Activated CD4-positive, alpha-beta T cell treated with anti-CD3 and anti-CD28 coated beads, Interleukin-2, amount 10 ng/mL, durations not matched to agents 24 days and 14 days (primary cell): ENCODE measurements at places on chromosomes 5 and 9. TPM values are rescaled to one million over a fixed set of nuclear protein-coding genes. Genes with fewer than 3 reads are reported as not detected.

- H3K36me3 ChIP-seq = no peaks in the 10 kb centered on the region
- H3K27me3 ChIP-seq = peaks cover 5% of the 10 kb centered on the region
- no peaks in the 10 kb centered on the region for H3K4me1 ChIP-seq
- no peak overlapping the region for H3K4me3 ChIP-seq
- DNase-seq = no peak
Measured at GRCh38 chr9:93730648-93731047, 154.3 kb downstream of the PHF2 start.

DNA sequence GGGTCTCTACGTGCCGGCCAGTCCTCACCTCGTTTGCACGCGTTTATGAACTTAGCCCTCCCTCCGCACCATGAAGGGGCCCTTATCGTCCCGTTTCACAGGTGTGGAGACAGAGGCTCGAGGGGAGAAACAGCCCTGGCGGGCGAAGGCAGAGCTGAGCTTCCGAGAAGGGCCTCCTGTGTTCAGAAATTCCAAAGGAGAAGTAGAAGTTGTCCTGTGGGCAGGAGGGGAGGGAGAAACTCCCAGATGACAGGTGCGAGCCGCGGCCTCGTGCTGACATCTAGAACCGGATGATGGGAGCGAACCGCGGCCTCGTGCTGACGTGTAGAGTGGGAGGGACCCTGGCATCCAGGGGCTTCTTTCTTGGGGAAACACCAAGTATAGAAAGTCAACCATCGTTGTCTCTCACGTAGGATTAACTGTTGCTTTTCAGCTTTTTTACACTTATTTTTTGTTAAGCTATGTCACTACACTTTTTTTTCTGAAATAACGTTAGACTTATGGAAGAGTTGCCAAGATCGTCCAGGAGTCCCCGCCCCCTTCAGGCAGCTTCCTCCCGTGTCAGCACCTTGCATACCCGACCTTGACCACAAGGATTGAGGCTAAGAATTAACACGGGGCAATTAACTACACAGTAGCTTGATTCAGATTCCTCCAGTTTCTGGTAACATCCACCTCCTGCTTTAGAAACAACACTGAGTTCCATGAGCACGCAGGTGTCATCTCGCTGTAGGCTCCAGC, 42.8 kb upstream of the NKD2 start:
- DNase-seq = peak; percentile 58
- H3K27me3 ChIP-seq = peaks cover 34% of the 10 kb centered on the region
- H3K4me1 ChIP-seq = peaks cover 48% of the 10 kb centered on the region
- no peaks in the 10 kb centered on the region for H3K36me3 ChIP-seq

GRCh38 chr5:72543365-72543764, 36.2 kb upstream of the ZNF366 start:
- no peaks in the 10 kb centered on the region for H3K4me1 ChIP-seq
- H3K36me3 ChIP-seq = no peaks in the 10 kb centered on the region
- H3K27ac ChIP-seq = no peak overlapping the region
- peaks cover 7% of the 10 kb centered on the region for H3K27me3 ChIP-seq

- peaks cover 6% of the 10 kb centered on the region for H3K27me3 ChIP-seq
- no peak overlapping the region for H3K4me3 ChIP-seq
- no peaks in the 10 kb centered on the region for H3K4me1 ChIP-seq
- no peaks in the 10 kb centered on the region for H3K36me3 ChIP-seq
- DNase-seq = no peak
Measured at GRCh38 chr5:87210743-87211142, 56.9 kb upstream of the RASA1 start.

DNA sequence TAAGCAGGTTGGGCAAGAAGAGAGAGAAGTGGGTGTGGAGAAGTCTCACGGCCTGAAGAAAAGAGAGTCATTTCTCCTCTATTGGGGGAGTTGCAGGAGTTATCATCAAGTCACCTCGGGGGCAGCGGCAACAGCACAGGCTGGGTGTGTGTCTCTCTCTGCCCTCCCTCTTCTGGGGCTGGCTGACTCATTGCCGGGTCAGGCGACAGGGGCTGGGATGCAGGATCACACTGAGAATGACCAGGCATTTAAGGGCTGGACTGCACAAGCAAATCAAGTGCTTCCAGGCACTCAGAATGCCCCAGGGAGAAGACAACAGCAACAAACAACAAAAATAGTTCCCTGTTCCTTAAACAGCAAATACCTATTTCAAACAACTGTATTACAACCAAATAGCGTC, 6.3 kb upstream of the EQTN start:
- peaks cover 9% of the 10 kb centered on the region for H3K27me3 ChIP-seq
- no peak overlapping the region for H3K4me3 ChIP-seq
- no peak overlapping the region for H3K27ac ChIP-seq
- DNase-seq = no peak

GRCh38 chr9:128902351-128903078, 18.3 kb upstream of the PHYHD1 start:
- peak overlapping the region; percentile 89 for H3K27ac ChIP-seq
- no peaks in the 10 kb centered on the region for H3K27me3 ChIP-seq
- H3K4me3 ChIP-seq = peak overlapping the region; percentile 76
- DNase-seq = peak; percentile 95
- H3K4me1 ChIP-seq = peaks cover 57% of the 10 kb centered on the region

GRCh38 chr5:98771382-98772109, 1.9 kb upstream of the RGMB start:
- no peak overlapping the region for H3K27ac ChIP-seq
- no peaks in the 10 kb centered on the region for H3K36me3 ChIP-seq
- peaks cover 75% of the 10 kb centered on the region for H3K27me3 ChIP-seq
- H3K4me3 ChIP-seq = peak overlapping the region; percentile 83

DNA sequence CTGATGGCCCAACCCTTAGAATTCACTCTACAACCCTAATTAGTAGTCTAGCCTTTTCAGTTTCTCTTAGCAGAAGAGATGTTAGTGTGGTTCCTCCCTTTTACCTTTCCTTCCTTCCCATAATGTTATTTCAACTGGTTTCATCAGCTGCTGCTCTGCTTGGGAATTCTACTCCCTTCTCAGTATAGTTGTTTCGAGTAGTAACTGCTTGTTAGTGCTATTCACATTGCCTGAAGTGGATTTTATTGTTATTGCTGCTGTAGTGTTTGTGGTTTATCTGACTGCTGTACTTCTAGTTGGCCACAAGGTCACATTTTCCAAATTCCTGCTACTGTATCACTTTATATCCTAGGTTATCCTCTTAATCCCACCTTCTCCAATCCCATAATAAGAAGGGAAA, 29.7 kb downstream of the SMIM15 start:
- no peak overlapping the region for H3K4me3 ChIP-seq
- no peaks in the 10 kb centered on the region for H3K27me3 ChIP-seq
- H3K4me1 ChIP-seq = no peaks in the 10 kb centered on the region
- H3K36me3 ChIP-seq = no peaks in the 10 kb centered on the region
- H3K27ac ChIP-seq = no peak overlapping the region
- DNase-seq = no peak

GRCh38 chr5:44875661-44876605, 67.2 kb downstream of the MRPS30 start:
- H3K4me1 ChIP-seq = peaks cover 13% of the 10 kb centered on the region
- H3K4me3 ChIP-seq = peak overlapping the region; percentile 76
- H3K27me3 ChIP-seq = no peaks in the 10 kb centered on the region
- no peaks in the 10 kb centered on the region for H3K36me3 ChIP-seq
- H3K27ac ChIP-seq = peak overlapping the region; percentile 96

GRCh38 chr9:106916466-106917235, 53.7 kb downstream of the ZNF462 start:
- H3K27me3 ChIP-seq = peaks cover 2% of the 10 kb centered on the region
- H3K4me1 ChIP-seq = no peaks in the 10 kb centered on the region
- H3K4me3 ChIP-seq = no peak overlapping the region
- DNase-seq = no peak

DNA sequence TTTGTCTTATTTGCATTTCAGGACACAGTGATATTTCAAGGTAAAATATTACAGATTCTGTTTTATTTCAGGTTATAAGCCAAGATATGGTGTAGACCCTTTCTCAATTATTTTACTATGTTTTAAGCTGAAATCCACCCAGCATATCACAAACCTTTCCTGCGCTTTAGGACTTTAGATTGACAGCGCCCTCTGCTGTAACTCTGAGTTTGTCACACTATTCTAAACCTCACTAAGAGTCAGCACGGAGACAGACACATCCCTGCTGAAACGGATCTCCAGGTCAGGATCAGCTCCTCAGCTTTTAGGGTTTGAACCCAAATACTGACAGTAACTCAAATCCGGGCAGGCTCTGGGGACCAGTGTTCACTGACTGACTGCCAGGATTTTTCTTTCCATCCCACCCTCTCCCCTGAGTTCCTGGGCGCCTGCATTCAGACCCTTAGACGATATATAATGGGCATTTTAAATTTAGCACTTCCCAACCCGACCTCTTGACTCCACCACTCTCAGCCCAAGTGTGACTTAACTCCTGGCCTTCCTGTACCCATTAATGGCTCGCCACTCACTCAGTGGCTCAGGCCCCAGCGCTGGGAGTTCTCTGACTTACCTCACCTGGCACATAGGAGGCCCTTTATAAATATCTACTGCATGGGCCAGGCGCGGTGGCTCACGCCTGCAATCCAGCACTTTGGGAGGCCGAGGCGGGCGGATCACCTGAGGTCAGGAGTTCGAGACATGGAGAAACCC, 33.5 kb downstream of the TLX3 start:
- peak; percentile 76 for DNase-seq
- no peak overlapping the region for H3K27ac ChIP-seq
- H3K36me3 ChIP-seq = no peaks in the 10 kb centered on the region

- H3K27me3 ChIP-seq = peaks cover 2% of the 10 kb centered on the region
- DNase-seq = no peak
- H3K4me3 ChIP-seq = no peak overlapping the region
Measured at GRCh38 chr5:150428106-150428876, 15.6 kb upstream of the CD74 start.

DNA sequence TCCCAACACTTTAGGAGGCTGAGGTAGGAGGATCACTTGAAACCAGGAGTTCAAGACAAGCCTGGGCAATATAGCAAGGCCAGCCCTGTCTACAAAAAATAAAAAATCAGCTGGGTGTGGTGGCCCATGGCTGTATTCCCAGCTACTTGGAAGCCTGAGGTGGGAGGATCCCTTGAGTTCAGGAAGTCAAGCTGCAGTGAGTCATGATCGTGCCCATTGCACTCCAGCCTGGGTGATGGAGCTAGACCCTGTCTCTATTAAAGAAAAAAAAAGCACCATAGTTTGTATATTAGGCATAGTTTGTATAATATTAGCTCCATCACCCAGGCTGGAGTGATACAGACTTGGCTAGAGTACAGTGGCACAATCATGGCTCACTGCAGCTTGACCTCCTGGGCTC, 9.6 kb upstream of the NME5 start:
- no peaks in the 10 kb centered on the region for H3K36me3 ChIP-seq
- H3K27me3 ChIP-seq = peaks cover 3% of the 10 kb centered on the region
- DNase-seq = no peak
- H3K27ac ChIP-seq = no peak overlapping the region

DNA sequence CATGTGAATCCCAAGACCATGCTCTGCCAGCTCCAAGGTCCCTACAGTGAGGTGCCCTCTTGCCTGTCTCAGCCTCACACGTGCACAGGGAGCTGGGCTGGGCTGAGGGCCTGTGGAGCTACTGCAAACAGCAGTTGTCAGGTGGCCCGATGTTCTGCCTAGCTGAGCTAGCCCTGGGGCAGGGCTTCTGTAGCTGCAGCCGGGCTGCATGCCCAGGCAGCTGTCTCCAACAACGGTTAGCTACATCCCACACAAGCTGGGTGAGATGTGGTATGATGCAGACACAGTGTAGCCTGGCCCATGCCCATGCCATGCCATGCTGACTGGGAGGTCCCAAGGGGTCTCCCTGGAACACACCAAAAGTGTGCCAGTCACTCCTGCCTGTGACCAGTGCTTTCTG, 62.0 kb downstream of the MACROH2A1 start:
- H3K36me3 ChIP-seq = peaks cover 45% of the 10 kb centered on the region
- H3K4me1 ChIP-seq = peaks cover 6% of the 10 kb centered on the region
- no peak overlapping the region for H3K4me3 ChIP-seq
- no peak for DNase-seq
- H3K27me3 ChIP-seq = no peaks in the 10 kb centered on the region
- H3K27ac ChIP-seq = peak overlapping the region; percentile 1

GRCh38 chr5:155915601-155916000, 411.4 kb upstream of the SGCD start:
- no peak overlapping the region for H3K4me3 ChIP-seq
- no peak for DNase-seq
- no peak overlapping the region for H3K27ac ChIP-seq
- peaks cover 6% of the 10 kb centered on the region for H3K27me3 ChIP-seq

DNA sequence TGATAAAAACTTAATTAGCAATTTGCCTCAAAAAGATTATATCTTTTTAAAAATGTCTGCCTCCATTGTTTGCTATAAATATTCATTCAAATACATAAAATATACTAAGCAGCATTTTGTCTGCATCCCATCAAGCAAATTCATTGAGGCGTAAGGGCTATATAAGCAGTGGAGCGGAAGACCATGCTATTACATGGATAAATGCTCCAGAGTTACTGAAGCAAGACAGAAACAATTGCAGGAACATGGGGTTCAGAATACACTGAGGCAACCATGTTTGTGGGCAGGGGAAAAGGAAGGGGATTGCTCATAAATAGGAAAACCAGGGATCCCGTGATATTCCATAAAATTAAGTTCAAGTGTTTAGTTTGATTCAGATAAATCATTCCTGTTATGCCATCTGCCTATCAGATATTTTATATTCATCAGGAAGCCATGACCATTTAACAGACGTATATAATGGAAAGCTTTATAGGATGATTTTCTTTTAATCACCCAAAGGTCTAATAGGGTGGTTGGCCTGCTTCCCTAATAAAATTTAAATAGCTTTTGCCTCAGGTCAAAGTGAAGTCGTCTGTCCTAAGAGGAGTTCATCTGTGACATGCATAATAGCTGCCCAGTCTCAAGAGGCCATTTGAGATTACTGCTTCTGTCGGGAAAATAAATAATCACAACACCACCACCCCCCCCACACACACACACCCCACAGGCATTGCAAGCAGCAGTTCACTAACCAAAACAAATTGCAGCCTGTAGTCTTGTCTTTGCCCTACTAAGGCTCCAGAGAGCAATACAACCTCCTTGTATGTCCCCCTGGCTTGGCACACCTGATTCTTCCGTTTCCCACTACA, 105.2 kb downstream of the RASEF start:
- no peak overlapping the region for H3K27ac ChIP-seq
- no peaks in the 10 kb centered on the region for H3K4me1 ChIP-seq
- no peaks in the 10 kb centered on the region for H3K27me3 ChIP-seq
- H3K4me3 ChIP-seq = no peak overlapping the region
- no peak for DNase-seq

Gene C8G
- 0.69 and 1.7 TPM in 2 replicates for total RNA-seq

Gene OR1J1
- not detected in 2 replicates for total RNA-seq

Gene LRRC26
- total RNA-seq = not detected in 2 replicates

Gene ADAMTS16
- total RNA-seq = not detected in 2 replicates

Gene CCL27
- total RNA-seq = 0.52 and 0.70 TPM in 2 replicates

Gene SOX30
- total RNA-seq = 0.19 TPM in 1 of 2 replicates, not detected in the other

Gene DMGDH
- total RNA-seq = not detected in 2 replicates

Gene EPB41L4A
- not detected in 2 replicates for total RNA-seq
